ENCODE measurements at places on chromosomes 4 and X.

GRCh38 chr4:65089666-65090065 is 580.6 kb downstream of the EPHA5 start:
- DNase-seq: peak; percentile 10

DNA sequence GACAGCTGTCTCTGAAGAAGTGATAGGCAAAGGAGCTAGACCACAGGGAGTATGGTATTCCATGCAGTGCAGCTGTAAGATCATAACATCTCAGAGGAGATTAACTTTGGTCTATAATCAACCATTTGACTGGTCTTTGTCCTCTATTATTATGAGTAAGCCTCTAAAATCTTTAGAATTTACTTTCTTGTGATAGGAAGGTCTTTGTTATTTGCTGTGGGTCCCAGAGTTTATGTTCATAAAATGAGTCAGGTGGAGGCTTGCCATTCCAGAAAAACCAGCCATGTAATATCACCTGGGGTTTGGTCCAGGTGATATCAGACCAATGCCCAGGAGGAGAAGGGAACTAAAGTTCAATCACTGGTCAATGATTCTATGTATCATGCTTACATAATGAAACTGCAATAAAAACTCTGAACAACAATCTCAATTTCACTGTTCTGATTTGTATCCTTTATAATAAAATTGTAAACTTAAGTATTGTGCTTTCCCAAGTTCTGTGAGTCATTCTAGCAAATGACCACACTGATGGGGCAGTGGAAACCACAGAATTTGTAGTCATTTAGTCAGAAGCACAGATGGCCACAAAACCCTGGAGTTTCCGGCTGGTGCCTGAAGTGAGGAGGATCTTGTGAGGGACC is 239.6 kb upstream of the TRAM1L1 start:
- peak; percentile 26 for DNase-seq

DNA sequence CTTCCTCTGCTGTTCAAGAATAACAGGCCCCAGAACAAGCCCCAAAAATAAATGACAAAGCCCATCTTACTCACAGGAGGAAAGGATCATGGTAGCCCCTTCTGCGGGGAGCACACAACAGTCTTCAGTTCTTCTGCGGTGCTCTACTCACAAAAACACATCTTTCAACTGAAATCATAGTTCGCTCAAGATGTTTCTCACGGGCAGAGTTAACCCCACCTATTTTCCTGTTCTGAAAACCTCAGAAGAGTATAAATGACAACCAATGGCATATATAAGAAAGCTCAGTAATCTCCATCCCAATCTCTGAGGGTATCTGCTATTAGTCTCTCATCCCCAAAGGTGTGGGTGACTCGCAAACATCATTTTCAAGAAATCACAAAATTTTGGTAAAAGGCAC is at the start of gene TXK:
TSS of gene TXK (minus strand) at position 170 of the 400 bp plus-strand sequence. CDS start at position 90, 80 bp downstream.
- DNase-seq: no peak

GRCh38 chrX:12011075-12011474 is 127.2 kb upstream of the FRMPD4 start:
- no peak for DNase-seq

- no peak for DNase-seq
Measured at GRCh38 chr4:103306870-103307375, 108.8 kb upstream of the CENPE start.

DNA sequence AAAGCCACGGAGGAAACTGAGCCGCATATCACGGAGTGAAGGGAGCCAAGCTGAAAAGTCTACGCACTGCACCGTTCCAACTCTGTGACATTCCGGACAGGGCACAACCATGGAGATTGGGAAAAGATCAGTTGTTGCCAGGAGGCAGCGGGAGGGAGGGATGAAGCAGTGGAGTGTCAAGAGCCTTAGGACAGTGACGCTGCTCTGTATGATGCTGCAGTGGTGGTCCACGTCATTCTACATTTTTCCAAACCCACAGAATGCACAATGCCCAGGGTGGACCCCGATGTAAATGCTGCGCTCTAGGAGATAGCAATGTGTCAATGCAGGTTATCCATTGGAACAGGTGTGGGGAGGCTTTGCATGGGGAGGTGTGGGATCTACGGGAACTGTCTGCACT is 7.5 kb upstream of the WFS1 start:
- no peak for DNase-seq

GRCh38 chr4:111074523-111075114 is 451.7 kb upstream of the PITX2 start:
- DNase-seq: no peak

GRCh38 chr4:40621229-40621591 is 8.5 kb downstream of the RBM47 start:
- DNase-seq: no peak

DNA sequence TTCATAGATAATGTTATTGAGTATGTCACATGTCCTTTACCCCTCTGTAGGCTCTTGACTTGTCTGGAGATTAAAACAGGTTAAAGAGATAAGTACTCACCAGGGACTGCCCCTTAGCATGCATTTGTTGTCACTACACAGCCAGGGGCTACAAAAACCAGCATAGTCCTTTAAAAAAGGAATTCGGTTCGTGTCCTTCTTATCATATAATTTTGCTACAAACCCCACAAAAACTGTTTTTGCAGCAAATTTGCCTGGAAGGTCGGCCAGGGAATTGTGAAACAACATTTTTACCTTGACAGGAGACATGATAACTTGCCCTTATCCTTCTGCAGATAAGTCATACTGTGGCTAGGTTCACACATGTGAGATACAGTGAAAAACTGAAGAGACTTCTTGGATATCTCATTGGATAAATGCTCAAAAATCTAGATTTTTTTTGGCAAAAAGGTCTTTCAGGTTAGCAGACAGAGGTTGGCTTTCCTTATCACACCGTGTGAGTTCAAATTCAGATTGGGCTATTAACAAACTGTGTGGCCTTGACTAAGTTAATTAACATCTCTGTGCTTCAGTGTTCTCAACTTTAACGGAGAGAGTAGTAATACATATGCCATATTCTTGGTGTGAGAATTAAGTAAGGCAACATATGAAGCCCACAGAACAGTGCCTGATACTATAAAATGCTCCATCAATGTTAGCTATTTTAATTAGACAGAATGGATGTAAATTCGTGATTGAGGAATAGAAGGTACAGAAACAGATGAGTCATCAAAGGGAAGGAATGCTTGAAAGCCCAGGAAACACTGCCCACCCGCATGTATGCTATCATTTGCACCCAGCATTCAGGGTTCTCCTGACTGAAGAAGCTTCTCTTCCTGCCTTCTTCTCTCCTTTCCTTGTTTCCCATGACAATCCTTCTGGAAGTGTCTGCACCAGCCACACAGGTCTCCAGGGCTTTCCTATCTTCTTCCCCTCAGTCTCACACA is 30.0 kb downstream of the FAM9C start:
- DNase-seq: peak; percentile 30

DNA sequence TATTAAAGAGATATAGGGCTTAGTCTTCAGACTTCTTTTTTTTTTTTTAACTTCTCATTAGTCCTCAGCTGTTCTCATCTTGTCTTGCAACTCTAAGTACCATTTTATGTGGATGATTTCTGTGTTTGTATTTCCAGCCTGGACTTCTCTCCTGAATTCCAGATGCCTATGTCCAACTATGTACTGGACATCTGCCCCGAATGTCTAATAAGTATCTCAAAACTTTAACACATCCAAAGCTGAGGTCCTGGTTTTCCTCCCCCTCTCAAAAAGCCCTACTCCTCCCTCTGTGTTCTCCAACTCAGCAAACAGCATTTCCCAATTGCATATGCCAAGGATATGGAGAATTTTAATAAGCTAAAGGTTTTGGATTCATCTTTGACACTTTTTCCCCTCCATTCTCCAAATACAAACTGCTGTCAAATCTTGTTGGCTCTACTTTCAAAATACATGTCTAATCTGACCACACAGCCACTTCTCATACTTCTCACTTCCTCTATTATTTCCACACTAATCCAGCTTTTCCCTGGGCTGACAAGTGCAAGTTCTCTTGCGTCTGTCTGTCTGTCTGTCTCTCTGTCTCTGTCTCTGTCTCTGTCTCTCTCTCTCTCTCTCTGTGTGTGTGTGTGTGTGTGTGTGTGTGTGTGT is 79.8 kb downstream of the CLCN5 start:
- no peak for DNase-seq

GRCh38 chrX:9162698-9163097 is 128.8 kb upstream of the FAM9B start:
- DNase-seq: no peak

DNA sequence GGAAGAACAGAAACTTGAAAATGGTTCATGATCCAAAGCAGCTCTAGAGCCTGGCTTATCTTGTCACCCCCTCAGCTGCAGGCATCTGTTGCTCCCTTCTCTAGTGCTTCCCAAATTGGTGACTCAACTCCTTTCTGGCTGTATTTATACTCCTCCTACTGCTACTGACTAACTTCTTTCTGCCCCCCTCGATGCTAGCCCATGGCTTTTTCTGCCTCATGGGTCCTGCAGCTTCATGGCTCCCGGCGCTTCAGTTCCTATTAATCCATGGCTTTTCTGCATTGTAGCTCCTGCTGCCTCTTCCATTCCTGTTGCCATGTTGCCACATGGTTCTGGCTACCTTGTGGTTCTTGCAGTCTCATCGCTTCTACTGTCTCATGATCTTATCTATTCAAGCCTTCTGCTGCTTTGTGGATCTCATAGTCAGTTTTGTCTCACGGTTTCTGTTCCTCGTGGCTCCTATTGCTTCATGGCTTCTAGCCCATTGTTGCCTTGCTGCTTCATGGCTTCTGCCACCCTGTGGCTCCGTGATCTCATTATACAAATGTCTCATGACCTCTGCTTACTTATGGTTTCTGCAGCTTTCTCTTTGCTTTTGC is 48.1 kb downstream of the SMC1A start:
- DNase-seq: peak; percentile 15

GRCh38 chr4:83251447-83251830 is 33.2 kb downstream of the COQ2 start:
- DNase-seq: no peak

DNA sequence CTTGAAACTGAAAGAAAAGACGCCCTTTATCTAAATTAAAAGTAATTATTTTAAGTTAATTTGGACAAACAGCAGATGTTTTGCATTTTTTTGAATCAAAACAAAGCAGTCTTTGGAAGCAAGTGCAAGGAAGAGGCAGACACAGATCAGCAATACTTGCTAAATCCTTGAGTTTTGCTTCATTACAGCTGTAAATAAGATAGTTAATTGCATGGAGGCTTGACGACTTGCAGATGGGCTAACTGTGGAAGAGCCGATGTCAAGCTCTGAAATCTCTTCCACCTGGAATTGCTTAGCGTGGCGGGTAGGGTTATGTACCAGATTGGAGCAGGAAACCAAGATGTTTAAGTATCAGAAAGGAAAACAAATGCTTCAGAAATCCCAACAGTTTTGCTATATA is 148.8 kb downstream of the POLA1 start:
- DNase-seq: no peak

DNA sequence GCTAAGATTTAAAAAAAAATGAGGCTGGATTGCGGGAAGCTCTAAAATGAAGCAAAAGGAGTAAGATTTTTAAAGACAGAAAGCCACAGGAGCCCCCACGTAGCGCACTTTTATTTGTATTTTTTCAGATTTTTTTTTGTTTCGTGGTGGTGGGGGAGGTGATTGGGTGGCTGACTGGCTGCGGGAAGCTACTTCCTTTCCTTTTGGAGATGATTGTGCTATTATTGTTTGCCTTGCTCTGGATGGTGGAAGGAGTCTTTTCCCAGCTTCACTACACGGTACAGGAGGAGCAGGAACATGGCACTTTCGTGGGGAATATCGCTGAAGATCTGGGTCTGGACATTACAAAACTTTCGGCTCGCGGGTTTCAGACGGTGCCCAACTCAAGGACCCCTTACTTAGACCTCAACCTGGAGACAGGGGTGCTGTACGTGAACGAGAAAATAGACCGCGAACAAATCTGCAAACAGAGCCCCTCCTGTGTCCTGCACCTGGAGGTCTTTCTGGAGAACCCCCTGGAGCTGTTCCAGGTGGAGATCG is 908 bp downstream of the PCDH10 start:
- no peak for DNase-seq

GRCh38 chrX:100643956-100644860 is at the start of gene SRPX2:
SRPX2 (plus strand) TSS chrX:100644199; CDS start chrX:100646323, 2,124 bp downstream.
- peak; percentile 90 for DNase-seq

- DNase-seq: no peak
Measured at GRCh38 chr4:147724468-147725201, 7.3 kb upstream of the ARHGAP10 start.

DNA sequence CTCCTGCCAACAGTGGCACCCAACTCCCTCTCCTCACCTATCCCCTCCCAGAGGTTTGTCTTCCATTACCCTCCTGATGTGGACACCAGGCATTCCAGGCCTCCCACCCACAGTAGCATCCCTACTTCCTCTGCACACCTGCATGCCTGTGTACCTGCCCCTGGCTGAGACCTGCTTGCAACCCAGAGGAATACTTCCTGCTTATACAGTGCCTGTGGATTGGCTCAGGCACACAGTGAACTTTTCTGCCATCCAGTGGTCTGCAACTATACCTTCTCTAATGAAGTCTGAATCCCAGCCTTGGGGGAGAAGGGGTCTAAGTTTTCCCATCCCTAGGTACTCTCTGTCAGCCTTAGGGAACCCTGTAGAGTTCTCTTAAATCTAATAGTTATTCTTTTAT is 169.9 kb downstream of the IQCM start:
- DNase-seq: no peak

- peak; percentile 72 for DNase-seq
Measured at GRCh38 chr4:123250843-123251242, 145.8 kb upstream of the SPRY1 start.

GRCh38 chr4:11543706-11544105 is 115.0 kb upstream of the HS3ST1 start:
- peak; percentile 84 for DNase-seq

GRCh38 chrX:154986826-154987575 is 35.5 kb downstream of the F8 start:
- DNase-seq: peak; percentile 19

DNA sequence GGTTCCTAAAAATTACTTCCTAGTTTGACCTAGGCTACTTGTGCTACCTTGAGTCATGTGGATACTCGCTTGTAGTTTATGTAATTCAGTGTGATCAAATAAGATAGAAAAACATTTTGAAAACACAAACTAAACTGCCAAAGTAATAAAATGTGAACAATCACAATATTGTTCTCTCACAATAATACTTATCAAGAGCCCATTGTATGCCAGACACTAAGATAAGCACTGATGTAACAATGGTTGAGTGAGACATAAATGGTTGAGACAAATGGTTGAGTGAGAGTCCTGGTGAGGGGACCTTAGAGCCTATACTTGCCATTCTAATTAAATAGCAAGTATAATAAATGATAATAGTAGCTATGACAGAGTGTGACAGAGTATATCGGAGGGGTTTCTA is 41.7 kb downstream of the RFC1 start:
- DNase-seq: no peak

DNA sequence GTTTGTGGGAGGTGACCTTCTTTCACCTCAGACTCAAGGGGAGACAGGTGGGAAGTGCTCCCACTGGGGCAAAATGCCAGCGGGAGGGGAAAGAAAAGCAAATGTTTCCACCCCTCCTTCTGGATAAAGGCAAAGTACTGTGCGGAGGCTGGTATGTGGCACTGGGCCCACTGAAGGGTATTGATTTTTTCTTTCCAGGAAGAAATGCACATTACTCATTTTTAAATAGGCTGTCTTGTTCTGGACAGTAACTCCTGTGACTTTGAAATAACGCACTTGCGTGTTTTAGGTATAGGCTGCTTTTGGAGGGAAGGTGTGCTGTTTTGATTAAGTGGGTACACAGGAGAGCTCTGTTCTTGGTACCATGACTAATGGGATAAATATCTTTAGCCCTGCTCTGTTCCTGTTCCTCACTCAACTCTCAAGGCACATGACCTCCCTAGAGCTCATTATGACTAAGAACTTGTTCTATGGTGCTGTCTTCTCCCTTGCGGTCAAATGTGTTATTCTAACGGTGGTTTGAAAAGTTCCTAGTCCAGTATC is 40.7 kb upstream of the MBTPS2 start:
- peak; percentile 24 for DNase-seq
